ENCODE measurements at places on chromosomes 13 and 19.

GRCh38 chr19:55225415-55225958 lies 3.1 kb downstream of the TMEM86B start:
- no peak for DNase-seq

DNA sequence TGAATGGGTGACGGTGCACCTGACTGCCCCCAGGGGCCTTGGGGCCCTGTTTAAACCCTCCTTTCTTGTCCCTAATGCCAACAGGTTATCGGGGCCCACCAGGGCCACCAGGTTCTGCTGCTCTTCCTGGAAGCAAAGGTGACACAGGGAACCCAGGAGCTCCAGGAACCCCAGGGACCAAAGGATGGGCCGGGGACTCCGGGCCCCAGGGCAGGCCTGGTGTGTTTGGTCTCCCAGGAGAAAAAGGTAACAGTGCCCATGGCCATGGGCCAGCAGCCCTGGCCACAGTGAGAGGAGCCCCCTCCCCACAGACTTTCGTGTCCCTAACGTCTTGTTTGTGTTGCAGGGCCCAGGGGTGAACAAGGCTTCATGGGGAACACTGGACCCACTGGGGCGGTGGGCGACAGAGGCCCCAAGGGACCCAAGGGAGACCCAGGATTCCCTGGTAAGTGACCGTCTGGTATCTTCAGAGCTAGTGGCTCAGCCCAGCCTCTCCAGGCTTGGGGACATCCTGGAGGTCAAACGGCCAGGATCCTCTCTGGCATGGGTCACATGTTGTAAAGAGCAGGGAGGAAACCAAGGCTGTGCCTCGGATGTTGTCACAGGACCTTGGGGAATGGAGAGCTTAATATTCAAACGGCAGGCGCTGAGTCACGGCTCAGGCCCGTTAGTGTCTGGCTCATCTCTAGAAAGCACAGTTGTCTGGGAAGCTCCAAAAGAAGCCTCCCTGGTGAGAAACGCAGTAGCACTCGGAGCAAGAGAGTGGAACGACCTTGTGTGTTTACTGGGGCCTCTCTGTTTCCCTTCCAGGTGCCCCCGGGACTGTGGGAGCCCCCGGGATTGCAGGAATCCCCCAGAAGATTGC lies 58.3 kb downstream of the RAB20 start:
- no peak for DNase-seq

GRCh38 chr13:59982631-59983382 lies 180.9 kb downstream of the DIAPH3 start:
- peak; percentile 35 for DNase-seq

DNA sequence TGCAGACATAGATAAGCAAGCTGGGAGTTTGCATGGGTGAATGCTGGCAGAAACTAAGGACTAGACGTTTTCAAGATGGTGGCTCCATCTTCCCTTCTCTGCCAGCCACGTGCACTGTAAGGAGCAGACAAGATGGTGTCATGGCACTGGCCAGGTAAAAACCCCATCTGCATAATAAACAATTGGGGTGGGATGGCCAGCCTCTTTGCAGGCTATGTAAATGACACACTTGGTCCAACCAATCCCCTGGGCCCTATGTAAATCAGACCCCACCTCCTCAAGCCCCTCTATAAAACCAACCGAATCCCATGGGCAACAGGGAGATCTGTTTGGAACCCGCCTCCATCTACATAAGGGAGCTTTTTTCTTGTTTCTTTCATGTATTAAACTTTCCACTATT lies 2.4 kb upstream of the OR7A5 start:
- DNase-seq, result no peak

- peak; percentile 68 for DNase-seq
These were observed 11.8 kb downstream of the LRRC4B start for GRCh38 chr19:50556282-50557008.

DNA sequence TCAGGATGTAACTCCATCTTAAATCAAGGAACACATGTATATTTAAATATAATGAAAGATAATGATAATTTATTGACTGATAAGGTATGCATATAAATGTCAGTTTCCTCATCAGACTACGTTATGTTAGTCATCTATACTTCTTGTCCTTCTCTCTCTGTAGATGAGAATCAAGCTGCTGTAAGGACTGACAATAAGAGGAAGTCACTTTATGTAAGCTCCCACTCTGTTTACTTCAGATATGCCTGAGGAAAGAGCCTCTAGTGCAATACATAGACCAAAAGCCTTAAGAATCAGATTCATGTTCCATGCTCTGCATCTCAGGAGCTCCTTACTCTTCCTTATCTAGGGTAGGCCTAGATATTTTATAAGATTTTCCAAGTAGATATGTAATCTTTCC lies 9.6 kb upstream of the SLITRK6 start:
- no peak for DNase-seq

GRCh38 chr13:29474991-29475390 lies 120.5 kb downstream of the SLC7A1 start:
- peak; percentile 86 for DNase-seq

GRCh38 chr19:57888107-57888559 lies 704 bp downstream of the ZNF814 start:
- DNase-seq, result no peak

DNA sequence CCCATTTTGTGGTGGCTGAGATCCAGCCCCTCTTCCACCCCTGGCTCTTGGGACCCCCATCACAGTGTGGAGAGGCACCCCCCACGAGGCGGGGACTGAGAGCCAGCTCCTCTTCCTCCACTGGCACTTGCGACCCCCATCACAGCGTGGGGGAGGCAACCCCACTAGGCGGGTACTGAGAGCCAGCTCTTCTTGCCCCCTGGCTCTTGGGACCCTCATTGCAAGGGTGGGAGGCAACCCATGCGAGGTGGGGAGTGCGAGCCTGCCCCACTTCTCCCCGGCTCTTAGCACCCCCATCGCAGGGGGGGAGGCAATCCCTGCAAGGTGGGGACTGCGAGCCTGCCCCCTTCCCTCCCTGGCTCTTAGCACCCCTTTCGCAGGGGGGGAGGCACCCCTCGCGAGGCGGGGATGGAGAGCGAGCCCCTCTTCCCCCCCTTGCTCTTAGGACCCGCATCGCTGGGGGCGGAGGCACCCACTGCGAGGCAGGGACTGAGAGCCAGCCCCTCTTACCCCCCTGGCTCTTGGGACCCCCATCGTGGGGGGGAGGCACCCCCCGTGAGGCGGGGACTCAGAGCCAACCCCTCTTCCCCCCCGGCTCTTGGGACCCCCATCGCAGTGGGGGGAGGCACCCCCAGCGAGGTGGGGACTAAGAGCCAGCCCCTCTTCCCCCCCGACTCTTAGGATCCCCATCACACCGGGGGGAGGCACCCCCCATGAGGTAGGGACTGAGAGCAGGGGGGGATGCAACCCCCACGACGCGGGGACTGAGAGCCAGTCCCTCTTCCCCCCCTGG lies 364.6 kb upstream of the SPRY2 start:
- DNase-seq, result no peak

Data from EH (cell line).